Posterior vena cava (tissue), 2 donors: ENCODE measurements at places on chromosomes 4 and X. TPM values are rescaled to one million over a fixed set of nuclear protein-coding genes. Genes with fewer than 3 reads are reported as not detected.

DNA sequence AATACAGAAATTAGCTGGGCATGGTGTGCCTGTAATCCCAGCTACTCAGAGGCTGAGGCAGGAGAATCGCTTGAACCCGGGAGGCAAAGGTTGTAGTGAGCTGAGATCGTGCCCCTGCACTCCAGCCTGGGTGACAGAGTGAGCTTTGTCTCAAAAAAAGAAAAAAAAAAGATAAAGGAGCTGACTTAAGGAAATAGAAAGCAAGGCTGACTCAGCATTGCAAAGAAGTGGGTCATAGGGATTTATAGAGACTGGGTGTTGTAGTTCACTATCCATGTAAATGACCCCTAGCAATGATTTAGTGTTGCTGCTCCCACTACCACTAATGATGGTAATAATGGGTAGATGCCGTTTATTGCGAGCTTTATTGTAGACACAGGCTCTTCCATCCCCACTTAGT is 47.6 kb downstream of the ADD1 start:
- DNase-seq: no peak

DNA sequence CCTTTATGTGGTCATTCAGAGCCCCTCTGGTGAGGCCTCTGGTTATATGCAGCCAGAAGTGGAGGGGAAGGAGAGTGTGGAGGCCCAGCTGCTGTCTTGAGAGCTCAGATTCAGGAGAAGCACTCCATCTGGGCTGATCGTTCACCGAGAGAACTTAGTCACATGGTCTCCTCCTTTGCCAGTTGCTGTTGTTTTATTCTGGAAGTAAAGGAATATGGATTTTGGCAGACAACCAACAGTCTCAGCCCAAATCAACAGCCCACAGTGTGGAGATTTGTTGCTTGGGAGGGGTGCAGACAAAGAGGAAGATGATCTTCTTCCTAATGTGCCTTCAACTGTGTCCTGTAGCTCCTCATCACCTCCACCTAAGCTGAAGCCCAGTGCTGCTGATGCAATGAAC is 355.4 kb downstream of the ANK2 start:
- no peak for DNase-seq

- DNase-seq: no peak
Measured at GRCh38 chr4:159944477-159944876, 841.6 kb downstream of the RAPGEF2 start.

DNA sequence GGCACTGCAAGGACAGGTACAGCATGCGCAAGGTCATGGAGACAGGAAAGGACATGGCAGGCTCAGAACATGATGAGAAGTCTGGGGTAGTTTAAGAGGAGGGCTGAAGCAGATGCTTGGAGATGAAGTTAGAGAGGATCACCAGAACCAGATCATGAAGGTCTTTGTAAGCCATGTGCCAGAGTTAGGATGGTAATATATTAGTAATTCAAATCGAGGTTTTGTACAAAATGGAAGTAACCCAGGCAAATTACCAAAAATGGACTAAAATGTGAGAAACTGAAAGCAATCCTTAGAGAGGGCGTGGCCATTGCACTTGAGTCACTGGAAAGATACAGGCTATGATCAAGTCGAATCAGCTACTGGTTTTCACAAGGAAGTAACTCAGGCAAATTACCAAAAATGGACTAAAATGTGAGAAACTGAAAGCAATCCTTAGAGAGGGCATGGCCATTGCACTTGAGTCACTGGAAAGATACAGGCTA is 13.5 kb downstream of the RXFP1 start:
- DNase-seq: no peak

- DNase-seq: no peak
Measured at GRCh38 chr4:13627178-13627605, 333 bp downstream of the BOD1L1 start.

DNA sequence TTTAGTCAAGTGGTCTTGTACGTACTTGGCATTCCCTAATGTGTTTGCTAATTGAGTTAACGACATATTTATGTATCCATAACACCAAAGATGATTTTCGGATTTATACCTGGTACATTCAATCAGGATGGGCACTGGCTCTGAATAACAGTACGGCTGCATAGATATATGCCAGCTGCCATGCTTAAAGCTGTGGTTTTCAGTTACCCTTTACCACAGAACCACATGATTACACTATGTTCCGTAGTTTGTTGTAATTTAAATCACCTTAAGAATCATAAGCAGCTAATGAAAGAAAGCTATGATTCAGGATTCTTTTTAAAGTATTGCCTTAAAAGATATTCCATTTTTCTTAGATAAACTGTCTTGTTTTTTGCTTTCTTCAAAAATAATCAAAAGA is 53.6 kb downstream of the FIP1L1 start:
- no peak for DNase-seq

PCYT1B gene
- 3.5 TPM for total RNA-seq

MAGEB3 gene
- total RNA-seq: not detected

C4orf36 gene
- total RNA-seq: 0.93 TPM
